Right lung (tissue), 10 donors: ENCODE measurements at places on chromosomes 12 and 14.

DNA sequence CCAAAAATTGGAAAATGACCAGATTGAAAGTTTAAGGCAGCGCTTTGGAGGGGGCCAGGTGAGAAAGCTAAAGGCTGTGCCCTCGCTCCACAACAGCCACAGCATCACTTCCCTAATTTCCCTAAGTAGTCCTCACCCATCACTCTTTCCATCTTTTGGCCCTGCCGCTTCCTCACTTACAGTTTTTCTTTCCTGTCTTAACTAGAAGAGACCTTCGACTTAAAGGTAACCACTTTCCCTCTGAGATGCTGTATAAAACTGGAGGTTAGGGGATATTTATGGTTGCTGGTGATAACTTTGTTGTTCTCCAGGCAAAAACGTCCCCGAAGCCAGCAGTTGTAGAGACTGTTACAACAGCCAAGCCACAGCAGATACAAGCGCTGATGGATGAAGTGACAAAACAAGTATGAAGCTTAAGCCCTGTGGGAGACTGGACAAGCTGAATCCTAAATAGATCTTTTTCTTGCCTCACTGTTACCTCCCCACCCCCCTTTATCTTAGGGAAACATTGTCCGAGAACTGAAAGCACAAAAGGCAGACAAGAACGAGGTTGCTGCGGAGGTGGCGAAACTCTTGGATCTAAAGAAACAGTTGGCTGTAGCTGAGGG lies 4.3 kb downstream of the DDIT3 start:
- no peak for DNase-seq

GRCh38 chr14:101480747-101481530 lies 80.4 kb upstream of the DIO3 start:
- no peak for DNase-seq

DNA sequence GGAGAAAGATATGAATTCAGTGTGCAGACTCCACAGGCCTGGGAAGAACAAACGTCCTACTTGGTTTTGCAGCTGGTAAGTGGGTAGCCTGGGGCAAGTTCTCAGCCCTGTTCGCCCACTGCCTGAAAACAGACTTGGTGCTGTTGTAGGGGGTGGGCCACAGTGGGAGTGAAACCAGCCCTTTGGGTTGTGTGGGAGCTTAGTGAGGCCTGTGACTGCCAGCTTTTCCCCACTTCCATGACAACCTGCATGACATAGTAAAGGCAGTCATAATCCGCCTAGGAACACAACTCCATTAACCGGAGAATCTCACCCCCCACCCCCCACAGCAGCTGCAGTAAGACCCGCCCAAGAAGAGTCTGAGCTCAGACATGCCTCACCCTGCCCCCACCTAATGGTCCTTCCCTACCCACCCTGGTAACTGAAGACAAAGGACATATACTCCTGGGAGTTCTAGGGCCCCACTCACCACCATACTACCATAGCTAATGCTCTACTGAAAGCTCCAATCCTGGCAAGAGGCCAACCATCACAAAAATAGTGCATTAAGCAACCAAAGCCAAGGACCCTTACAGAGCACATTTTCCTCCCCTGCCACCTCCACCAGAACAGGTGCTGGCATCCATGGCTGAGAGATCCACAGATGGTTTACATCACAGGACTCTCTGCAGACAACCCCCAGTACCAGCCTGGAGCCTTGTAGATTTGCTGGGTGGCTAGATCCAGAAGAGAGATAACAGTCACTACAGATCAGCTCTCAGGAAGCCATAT lies 39.8 kb upstream of the LMNTD1 start:
- DNase-seq: no peak

GRCh38 chr14:66383257-66383656 lies 102.9 kb upstream of the CCDC196 start:
- no peak for DNase-seq

DNA sequence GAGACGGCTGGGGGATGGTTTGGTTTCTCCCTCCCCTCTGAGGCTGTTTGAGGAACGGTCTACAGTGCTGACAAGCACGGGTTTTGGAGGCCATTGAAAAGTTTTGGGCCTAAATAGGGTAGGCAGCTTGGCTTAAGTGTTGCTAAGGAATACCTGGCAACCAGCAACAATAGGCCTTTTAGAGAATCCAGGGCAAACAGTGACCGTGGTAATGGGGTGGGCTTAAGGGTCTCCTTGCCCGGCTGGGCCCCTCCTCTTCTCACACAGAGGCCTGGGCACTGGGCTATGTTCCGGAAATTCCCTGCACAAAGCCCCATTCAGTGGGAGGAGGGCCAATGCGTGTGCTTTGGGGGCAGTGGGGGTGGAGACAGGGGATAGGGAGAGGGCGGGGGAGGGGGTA lies 55.4 kb downstream of the ASCL1 start:
- DNase-seq: no peak

DNA sequence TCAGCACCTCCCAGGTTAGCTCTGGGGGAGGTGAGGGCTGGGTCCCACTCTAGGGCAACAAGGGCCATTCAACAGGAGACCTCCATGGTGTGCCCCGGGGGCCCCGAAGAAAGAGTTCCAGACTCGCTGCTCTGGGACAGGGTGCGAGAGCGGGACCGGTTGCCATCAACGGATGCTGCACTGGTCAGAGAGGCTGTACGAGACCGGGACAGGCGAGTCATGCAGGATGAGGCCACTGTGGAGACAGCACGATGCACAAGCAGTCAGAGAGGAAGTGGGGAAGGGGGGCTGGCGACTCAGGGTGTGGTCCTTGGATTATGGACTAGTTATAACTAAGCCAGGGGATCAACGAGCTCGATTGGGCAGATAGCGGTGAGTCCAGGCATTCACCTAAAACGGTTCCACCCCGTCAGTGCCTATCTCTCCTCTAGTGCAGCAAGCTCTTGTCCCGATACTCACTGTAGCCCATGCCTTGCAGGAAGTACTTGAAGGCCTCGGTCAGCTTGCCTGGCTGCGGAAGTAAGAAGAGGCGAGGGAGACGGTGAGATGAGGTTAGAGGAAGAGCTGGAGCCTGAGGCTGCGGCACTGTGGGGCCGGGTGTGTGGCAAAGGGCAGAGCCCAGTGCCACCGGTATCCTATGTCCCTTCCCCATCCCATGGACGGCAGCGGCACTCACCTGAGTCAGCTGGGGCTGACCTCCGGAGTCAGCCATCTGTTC lies 7.2 kb downstream of the NDRG2 start:
- no peak for DNase-seq

GRCh38 chr12:70011353-70011752 lies 186.3 kb downstream of the MYRFL start:
- no peak for DNase-seq

DNA sequence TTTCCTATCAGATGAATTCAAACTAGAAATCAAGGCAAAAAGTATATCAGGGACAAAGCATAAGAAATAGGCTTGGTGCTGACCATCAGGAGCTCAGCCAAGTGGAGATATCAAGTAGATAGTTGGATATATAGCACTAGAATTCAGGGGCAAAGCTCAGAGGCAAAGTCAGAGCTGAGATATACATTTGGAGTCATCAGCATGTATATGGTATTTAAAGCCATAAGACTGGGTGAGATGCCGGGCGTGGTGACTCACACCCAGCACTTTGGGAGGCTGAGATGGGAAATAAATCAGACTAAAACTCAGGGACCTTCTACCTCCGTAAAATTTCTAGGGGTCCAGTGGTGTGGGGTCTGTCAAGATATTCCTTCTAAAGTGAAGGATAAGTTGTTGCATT lies 38.9 kb upstream of the LIMA1 start:
- DNase-seq: no peak

DNA sequence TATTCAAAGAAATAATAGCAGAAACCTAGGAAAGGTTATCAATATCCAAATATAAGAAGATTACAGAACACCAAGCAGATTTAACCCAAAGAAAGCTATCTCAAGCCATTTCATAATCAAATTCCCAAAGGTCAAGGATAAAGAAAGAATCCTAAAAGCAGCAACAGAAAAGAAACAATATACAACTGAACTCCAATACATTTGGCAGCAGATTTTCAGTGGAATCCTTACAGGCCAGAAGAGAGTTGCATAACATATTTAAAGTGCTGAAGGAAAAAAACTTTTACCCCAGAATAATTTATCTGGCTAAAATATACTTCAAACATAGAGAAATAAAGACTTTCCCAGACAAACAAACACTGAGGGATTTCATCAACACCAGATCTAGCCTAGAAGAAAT lies 54.3 kb downstream of the DENND5B start:
- no peak for DNase-seq

DNA sequence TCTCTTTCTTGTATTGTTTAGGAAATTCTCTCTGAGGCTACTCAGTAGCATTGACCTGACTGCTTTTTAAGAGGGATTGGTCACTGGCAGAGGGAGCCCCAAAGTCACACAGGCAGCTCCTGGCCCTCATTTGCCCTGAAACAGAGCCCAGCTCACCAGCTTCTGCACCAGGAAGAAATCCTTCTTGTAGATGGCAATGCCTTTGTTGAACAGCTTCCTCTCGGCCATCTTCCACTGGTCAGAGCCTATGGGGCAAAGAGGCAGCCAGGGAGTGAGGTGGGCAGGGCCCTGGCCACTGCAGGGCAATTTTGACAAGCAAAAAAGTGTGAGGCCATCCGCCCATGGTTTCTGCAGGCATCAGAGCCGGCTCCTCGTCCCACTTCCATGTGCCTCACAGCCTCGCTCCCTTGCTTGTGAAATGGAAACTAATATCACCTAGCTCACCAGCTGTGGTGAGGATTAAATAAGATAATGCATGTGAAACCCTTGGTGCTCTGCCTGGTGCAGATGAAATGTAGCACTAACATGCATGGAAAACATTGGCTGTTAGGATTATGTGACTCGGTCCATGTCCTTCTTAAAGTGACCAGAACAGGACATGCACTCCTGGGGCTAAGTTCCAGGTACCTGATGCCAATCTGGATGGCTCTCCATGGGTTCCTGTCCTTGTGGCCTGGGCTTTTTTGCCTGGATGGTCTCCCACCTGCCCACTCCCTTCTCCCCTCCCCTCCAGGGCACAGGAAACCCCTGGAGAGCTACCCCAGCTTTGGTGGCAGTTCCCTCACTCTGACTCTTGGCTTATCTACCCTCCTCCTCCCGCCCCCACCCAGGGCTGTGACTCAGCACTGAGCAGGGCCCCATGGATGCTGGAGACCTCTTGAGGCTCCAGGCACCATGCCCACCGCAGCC lies 11.2 kb upstream of the PNMA1 start:
- DNase-seq: no peak

- DNase-seq: no peak
These were observed 802.6 kb downstream of the DIO2 start for GRCh38 chr14:79408696-79409095.

DNA sequence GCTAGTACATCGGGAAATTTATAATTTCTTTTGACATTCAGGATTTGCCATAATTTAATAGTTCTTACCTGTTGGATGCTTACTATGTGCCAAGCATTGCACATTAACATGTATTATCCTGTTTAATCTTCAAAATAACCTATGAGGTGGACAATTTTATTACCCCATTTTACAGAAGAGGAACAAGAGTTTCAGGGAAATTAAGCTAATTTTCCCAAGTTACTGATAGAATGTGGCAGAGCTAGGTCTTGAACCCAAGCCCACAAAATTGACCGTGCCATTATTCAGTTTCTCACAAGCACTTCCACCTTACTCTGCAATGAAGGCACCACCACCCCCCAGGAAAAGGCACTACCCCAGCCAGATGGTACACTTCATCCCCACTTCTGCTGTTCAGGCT lies 161.1 kb upstream of the PLEKHG7 start:
- no peak for DNase-seq

DNA sequence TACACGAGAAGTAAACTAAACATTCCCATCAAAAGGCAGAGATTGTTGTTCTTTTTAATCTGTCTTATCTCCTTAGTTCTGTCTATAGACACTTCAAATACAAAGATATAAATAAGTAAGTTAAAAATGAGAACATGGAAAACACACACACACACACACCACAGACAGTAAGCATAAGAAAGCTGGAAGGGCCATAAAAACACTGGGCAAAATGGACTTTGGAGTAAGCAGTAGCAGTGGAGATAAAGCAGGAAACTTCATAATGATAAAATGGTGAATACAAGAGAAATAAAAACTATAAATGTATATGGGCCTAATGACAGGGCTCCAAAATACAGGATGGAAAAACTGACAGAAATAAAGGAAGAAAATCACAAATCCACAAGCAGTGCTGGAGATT lies 32.6 kb downstream of the KICS2 start:
- DNase-seq: no peak

DNA sequence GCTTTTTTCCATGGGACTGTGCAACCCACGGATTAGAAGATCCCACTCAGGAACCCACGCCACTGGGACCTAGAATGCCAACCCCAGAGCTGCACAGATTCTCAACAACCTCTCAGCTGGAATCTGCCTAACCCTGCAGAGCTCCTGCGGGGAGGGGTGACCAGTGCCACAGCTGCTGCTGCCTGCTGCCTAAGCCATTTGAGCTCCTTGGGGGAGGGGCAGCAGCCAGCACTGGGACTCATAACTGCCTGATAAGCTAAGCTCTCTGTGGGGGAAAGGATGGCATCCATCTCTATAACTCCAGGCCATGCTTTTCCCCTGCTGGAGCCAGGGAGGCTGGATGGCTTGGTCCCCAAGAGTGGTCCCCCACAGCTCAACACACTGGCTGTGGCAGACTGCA lies 182.8 kb downstream of the SLC5A8 start:
- no peak for DNase-seq

GRCh38 chr12:71415336-71416231 lies 24.0 kb upstream of the LGR5 start:
- peak; percentile 48 for DNase-seq

GRCh38 chr14:74400031-74400685 lies 25.9 kb downstream of the SYNDIG1L start:
- no peak for DNase-seq

GRCh38 chr14:21528381-21529348 lies 2.5 kb upstream of the SALL2 start:
- DNase-seq: no peak

DNA sequence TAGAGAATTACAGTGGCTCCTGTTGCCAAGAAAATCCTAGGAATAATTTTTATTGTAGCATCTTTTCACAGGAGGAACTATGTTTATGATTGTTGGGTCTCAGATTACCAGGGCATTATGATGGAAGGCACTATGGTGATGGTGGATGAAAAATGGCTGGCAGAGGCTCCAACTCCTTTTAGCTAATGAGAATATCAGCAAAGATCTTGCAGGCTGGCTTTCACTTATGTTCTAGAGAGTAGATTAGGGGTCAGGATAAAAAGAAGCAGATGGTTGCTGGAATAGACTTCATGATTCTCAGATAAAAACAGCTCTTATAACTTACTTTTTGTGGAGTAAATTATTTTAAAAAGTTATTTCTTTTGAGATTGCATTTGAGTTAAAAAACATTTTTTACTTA lies 501.9 kb downstream of the TRHDE start:
- DNase-seq: no peak

DNA sequence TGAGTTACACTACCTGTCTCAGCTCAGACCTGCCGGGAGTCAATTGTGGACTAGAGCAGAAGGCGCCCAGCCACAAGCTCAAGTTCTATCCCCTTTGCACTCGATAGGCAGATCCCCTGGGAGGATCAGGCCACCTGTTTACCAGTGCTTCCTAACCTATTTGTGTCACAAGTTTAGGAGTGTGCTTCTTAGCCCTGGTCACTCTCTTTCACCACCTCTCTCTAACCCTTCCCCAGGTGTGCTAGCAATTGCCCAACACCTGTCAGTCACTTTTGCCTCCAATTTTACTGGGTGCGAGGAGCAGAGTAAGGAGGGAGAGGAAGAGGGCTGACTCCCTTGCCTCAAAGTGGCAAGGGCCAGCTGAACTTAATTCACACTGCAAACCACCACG lies 745 bp upstream of the NAA30 start:
- no peak for DNase-seq

GRCh38 chr12:2891240-2892053 lies 756 bp downstream of the TULP3 start:
- peak; percentile 74 for DNase-seq
